ENCODE measurements at places on chromosomes 11 and 22.

GRCh38 chr22:30882184-30882717, 86.3 kb downstream of the MORC2 start:
- no peak for DNase-seq

GRCh38 chr22:48245196-48245485, 1482.7 kb downstream of the TBC1D22A start:
- no peak for DNase-seq

GRCh38 chr11:61718621-61719302, 33.7 kb upstream of the MYRF start:
- DNase-seq: no peak

DNA sequence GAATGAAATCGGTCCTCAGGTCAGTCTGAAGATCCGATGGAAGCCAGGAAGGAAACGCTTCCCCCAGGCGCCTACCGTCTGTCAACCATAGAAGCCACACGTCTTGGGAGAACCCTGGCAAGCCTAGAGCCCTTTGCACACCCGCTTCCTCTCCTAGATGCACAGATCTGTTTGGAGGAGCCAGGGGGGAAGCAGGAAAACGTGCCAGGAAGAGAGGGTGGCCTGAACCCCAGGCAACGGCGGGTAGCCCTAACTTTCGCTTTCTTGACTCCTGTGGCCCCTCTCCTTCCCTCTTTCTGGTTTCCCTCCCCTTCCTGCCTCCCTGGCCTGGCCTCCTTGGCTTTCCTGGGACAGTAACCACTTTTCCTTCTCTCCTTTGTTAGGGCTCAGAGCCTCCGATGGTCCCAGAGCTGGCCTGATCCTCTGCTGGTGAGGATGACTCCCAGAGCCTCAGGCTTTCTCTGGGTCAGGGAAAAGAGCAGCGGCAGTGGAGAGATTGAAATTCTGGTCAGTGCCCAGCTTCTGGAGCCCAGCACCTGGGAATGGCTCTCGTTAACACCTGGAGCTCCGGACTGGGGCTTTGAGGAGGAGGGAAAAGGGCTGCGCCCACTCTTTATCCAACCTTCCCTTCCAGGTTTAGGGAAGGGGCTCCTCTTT, 2.1 kb downstream of the FXYD6 start:
- DNase-seq: no peak

DNA sequence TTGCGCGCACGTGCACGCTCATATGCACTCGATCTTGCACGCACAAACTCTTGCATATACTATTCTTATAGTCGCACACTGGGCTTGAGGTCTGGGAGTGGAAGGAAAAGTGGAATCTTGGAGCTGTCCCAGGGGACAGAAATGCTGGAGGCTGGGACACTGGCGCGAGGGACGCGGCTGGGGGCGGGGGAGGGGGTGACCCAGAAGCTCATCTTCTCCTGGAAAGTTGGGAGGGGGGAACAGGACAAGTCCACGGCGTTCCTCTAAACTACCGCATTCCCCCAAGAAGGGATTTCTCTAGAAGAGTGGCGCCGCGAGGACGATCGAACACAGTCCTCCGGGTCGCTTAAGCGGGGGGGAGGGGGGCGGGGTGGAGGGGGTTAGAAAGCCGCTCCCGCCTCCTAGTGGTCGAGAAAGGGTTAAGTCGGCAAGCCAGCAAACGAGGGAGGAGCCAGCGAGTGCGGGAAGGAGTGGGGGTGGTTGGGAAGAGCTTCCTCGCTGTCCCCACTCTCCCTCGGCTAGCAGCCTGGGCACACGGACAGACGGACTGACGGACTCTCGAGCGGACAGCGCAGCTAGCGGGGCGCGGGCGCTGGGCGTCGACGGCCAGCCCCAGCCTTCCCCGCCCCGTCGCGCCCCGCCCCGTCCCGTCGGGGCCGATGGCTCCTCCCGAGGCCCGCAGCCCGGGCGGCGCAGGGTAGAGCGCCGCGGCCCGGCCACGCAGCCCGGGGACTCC, at the start of gene RTN4RL2:
TSS of gene RTN4RL2 (plus strand) at position 507 of the 736 bp plus-strand sequence. CDS start 338 bp downstream, outside the sequence.
- DNase-seq: no peak

- no peak for DNase-seq
Measured at GRCh38 chr22:19239464-19239863, 52.1 kb downstream of the CLTCL1 start.

GRCh38 chr22:43377896-43378704, 33.7 kb upstream of the MPPED1 start:
- no peak for DNase-seq

DNA sequence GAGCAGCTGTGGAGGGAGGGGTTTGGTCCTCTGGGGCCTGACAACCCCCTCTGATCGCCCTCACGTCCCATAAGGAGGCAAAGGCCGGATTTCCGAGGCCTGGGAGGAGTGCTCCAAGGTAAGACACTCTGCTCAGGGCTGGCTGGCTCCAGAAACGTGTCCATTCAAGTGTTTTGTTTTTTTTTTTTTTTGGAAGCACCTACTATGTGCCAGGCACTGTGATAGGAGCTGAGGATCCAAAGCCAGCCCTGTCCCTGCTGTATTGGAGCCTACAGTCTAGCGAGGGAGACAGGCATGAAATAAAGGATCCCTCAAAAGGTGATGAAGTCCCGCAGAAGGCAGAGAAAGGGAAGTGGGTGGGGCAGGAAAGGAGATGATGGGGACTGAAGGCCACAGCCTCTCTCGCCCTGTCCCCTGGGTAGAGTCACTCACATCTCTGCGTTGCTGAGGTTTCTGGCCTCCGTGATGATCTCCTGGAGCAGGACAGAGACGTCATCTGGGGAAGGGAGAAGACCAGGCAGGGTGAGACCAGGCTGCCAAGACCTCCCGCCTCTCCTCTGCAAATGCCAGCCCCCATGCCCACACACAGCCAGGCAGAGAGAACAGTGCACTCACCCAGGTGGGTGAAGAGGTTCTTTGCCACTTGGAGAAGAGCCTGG, 89.2 kb downstream of the PDE2A start:
- no peak for DNase-seq

GRCh38 chr11:19978668-19979518, 181.4 kb downstream of the DBX1 start:
- DNase-seq: no peak

- no peak for DNase-seq
Measured at GRCh38 chr11:26717771-26718170, 4.1 kb downstream of the SLC5A12 start.
